ENCODE measurements at places on chromosomes 2 and 18.

DNA sequence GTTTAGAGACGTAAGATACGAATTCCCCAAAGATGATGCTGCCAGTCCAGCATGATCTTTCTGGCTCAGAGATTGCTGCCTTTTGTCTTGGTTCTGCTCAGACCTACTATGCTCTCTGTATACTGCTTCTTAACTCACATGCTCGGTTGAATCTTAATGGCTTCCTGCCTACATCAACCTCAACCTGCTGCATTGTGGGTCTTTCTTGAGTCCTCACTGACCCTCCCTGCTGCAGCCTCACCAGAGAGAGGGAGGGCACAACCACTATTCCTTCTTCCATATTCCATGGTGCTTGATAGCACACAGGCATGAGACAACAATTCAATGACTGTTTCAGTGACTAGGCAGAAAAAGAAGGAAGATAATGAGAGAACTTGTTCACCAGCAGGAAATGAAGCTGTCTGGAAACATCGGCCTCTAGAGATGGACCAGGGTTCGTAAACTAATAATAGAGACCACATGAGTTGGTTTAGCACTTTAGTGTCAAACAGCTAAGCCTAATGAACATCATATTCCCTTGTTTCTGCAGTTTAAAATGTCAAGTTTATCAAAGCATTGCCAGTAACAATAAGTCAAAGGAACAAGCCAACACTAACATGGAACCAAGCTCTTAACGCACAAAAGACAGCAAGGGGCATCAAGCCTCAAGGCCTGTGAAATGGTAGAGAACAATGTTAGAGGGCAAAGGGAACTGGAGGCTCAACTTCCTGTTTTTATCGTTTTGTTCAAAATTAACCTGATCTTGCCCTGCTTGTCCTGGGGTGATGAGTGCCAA is 333.9 kb downstream of the PDE11A start:
- no peak for DNase-seq

GRCh38 chr18:31098878-31099277 is 3.3 kb downstream of the DSC2 start:
- no peak for DNase-seq

- DNase-seq: peak; percentile 7
Measured at GRCh38 chr2:68365087-68365486, at the start of gene PLEK. PLEK (plus strand) TSS chr2:68365282; CDS start chr2:68365352, 70 bp downstream.

GRCh38 chr18:71597219-71597618 is 946.9 kb downstream of the CBLN2 start:
- no peak for DNase-seq

GRCh38 chr18:62751341-62751821 is 36.0 kb downstream of the PHLPP1 start:
- DNase-seq: no peak

DNA sequence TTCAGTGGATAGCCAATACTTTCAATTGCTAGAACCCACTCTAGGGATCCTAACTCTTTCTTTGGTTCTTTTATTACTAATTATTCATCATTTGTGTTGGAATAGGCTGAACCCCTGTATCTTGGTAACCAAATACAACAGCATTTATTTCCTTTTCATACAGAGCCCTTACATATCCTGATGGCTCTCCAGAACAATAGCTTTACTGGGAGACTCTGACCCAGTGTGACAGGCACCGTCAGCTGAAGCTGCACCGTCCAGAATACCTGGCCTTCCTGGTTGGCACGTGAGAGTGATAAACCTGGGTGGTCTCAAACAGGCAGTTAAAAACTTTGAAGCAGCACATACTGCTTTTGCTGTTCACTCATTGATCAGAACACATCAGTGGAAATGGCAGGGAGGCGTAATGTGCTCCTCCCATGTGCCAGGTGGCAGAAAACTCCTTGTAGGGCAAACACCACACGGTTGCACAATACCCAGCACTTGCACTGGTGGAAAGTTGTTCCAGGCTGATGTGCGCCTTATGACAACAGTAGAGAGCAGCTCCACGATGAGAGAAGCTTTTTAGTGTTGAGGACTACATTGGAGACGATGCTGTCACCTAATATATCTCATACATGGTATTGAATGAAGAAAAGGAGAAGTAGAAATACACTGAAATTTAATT is 456.2 kb downstream of the PARD3B start:
- DNase-seq: no peak

GRCh38 chr18:63192885-63193349 is 126.7 kb downstream of the BCL2 start:
- DNase-seq: no peak

DNA sequence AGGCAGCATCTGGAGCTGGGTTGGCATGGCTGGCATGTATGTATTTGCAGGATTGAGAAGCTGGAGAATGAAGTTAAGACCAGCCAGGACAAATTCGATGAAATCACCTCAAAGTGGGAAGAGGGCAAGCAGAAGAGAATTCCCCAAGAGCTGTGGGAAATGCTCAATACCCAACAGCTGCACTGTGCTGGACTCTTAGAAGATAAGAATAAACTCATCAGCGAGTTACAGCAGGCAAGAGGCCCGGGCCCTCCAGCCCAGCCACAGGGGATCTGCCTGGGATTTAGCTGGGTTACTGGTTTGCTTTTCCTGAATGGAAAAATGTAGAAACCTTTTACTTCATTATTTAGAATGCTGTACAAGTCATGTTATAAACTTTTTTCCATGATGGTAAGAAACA is 22.5 kb downstream of the DRC1 start:
- no peak for DNase-seq

GRCh38 chr2:159774370-159774990 is 23.5 kb downstream of the CD302 start:
- DNase-seq: no peak

GRCh38 chr2:100408104-100408503 is 9.4 kb downstream of the CHST10 start:
- DNase-seq: no peak

- DNase-seq: no peak
Measured at GRCh38 chr2:142940606-142941223, 63.3 kb downstream of the KYNU start.

DNA sequence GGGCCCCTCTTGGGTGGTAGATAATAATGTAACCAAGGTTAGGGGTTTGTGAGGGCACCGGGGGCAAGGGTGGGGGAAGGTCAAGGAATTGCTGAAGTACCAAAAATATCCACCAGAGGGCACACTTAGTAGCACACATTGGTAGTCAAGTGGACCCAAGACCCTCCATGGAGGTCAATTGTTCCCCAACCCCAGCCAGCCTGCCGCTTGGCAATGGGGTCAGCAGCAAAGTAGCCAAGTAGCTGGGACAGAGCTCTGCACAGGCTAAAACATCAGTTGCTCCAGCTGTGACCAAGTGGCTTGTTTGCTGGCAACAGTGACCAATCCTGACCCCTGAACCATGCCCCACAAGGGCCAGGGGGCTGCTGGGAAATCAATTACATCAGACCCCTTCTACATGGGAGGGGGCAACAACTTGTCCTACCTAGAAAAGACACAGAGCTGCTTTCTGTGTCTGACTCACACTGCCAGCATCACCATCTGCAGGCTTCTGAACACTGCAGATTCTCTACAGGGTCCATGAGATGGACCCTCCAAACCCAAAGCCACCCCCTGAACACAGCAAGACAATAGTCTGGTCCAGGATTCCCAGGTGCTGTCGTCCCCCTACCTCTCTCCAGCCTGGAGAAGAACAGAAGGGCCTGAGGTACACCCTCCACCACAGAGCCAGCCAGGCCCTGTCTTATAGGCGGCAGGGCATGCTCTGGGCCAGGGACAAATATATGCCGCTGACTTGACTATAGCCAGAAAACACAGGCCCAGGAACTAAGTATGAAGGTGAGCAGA is 76.0 kb downstream of the EMX1 start:
- DNase-seq: peak; percentile 60

All from CD4-positive, alpha-beta T cell treated with Interleukin-17A for 4 hours (primary cell).